ENCODE measurements at places on chromosomes 4 and X. TPM values are rescaled to one million over a fixed set of nuclear protein-coding genes. Genes with fewer than 3 reads are reported as not detected.

- DNase-seq = no peak
- no peak overlapping the region for H3K4me3 ChIP-seq
- H3K27me3 ChIP-seq = no peaks in the 10 kb centered on the region
- no peaks in the 10 kb centered on the region for H3K4me1 ChIP-seq
- peak overlapping the region; percentile 12 for H3K27ac ChIP-seq
Measured at GRCh38 chr4:38017609-38018008, 57.4 kb downstream of the PTTG2 start.

- no peaks in the 10 kb centered on the region for H3K27me3 ChIP-seq
- H3K4me1 ChIP-seq = no peaks in the 10 kb centered on the region
- H3K4me3 ChIP-seq = no peak overlapping the region
- no peak for DNase-seq
- no peak overlapping the region for H3K27ac ChIP-seq
Measured at GRCh38 chr4:91846233-91846632, 457.5 kb upstream of the GRID2 start.

- no peaks in the 10 kb centered on the region for H3K27me3 ChIP-seq
- H3K4me1 ChIP-seq = no peaks in the 10 kb centered on the region
- no peak overlapping the region for H3K27ac ChIP-seq
- H3K36me3 ChIP-seq = no peaks in the 10 kb centered on the region
Measured at GRCh38 chr4:111754003-111754402, 391.3 kb upstream of the FAM241A start.

DNA sequence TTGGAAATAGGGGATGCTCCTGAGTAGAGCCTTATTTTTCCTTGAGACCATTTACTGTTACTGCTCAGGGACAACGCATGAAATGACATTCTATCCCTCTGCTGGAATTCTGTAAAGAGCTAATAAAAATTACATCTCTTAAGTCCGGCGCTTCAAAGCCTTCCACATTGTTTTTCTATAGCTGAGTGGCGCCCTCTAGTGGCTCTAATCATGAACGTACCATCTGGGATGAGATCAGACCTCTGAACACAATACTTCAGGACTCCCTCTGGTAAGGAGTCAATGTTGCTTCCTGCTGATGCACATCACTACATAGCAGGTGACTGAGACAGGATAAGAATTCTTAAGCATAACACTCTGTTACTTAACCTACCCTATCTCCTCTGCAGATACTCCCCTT, 6.0 kb downstream of the HMGN5 start:
- H3K4me3 ChIP-seq = no peak overlapping the region
- peak; percentile 52 for DNase-seq
- H3K27me3 ChIP-seq = no peaks in the 10 kb centered on the region
- H3K27ac ChIP-seq = no peak overlapping the region
- no peaks in the 10 kb centered on the region for H3K36me3 ChIP-seq
- peaks cover 2% of the 10 kb centered on the region for H3K4me1 ChIP-seq

DNA sequence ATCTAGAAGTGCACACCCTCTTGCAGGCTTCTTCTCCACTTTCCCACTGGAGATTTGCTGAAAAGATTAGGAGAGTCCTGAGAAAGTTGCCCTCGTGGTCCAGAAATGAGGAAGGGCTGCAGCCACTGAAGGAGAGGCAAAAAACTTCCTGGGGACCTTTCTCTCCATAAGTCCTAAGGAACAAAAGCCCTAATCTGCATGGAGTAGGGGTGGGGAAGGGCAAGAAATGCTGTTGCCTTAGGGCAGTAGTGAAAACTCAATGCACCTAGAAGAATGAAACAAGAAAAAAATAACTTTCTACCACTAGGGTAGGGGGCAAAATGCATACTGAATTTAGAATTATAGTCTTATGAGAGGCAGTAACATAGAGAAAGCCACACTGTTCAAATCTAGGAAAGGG, 1408.8 kb downstream of the PCDH19 start:
- H3K27me3 ChIP-seq = no peaks in the 10 kb centered on the region
- H3K4me3 ChIP-seq = no peak overlapping the region
- no peaks in the 10 kb centered on the region for H3K36me3 ChIP-seq
- H3K27ac ChIP-seq = no peak overlapping the region
- no peaks in the 10 kb centered on the region for H3K4me1 ChIP-seq

GRCh38 chr4:158209825-158210807, at the start of gene TMEM144:
Gene TMEM144 (plus strand): TSS chr4:158210486. CDS start chr4:158212668, 2,182 bp downstream.
- no peaks in the 10 kb centered on the region for H3K27me3 ChIP-seq
- H3K27ac ChIP-seq = peak within 1 kb of the TSS; percentile 100
- peaks cover 10% of the 10 kb centered on the region for H3K36me3 ChIP-seq

DNA sequence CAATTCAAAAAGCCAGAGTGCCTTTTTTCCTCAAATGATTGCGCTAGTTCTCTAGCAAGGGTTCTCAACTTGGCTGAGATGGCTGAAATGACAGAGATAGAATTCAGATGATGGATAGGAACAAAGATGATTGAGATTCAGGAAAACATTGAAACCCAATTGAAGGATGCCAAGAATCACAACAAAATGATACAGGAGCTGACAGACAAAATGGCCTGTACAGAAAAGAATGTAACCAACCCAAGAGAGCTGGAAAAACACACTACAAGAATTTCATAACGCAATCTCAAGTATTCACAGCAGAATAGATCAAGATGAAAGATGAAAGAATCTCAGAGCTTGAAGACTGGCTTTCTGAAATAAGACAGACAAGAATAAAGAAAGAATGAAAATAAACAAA, 51.7 kb upstream of the MMAA start:
- no peak for DNase-seq
- no peaks in the 10 kb centered on the region for H3K27me3 ChIP-seq
- no peak overlapping the region for H3K4me3 ChIP-seq
- no peaks in the 10 kb centered on the region for H3K36me3 ChIP-seq
- no peaks in the 10 kb centered on the region for H3K4me1 ChIP-seq
- no peak overlapping the region for H3K27ac ChIP-seq

DNA sequence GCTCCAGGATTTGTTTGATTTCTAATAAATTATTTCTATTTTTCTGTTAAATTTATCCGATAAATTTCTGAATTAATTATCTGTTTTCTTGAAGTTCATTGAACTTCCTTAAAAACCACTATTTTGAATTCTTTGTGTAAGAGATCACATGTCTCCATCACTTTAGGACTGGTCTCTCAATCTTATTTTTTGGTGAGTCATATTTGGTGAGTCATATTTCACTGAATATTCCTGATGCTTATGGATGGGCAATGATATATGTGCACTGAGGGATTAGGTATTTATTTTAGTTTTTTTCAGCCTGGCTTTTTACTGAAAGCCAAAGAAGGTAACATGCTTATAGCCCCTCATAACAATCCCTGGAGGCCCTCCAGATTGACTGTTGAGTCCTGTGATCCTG, 48.5 kb upstream of the IL15 start:
- H3K27ac ChIP-seq = no peak overlapping the region
- DNase-seq = no peak
- no peak overlapping the region for H3K4me3 ChIP-seq
- H3K36me3 ChIP-seq = no peaks in the 10 kb centered on the region

GRCh38 chr4:146041139-146042004, 102.7 kb upstream of the ZNF827 start:
- H3K4me3 ChIP-seq = no peak overlapping the region
- no peaks in the 10 kb centered on the region for H3K4me1 ChIP-seq

DNA sequence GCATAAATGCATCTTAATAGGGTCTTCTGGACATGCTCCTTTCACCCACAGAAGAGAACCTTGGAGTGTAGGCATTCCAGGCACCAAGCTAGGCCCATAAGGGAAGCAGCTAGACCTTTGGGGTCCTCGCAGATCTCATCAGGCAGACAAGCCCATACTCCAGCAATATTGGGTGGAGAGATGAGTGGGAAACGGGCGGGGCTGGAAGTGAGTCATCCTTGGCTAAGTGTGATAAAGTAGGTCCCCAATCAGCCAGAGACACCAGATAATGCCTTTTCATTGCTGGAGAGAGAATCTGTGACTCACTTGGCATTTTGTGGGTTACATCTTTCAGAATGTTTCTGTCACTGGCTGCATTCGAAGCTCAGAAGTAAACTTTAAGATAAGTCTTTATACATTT, 133.3 kb upstream of the MBNL3 start:
- H3K36me3 ChIP-seq = no peaks in the 10 kb centered on the region
- peaks cover 12% of the 10 kb centered on the region for H3K27me3 ChIP-seq
- no peak overlapping the region for H3K27ac ChIP-seq
- no peak overlapping the region for H3K4me3 ChIP-seq

DNA sequence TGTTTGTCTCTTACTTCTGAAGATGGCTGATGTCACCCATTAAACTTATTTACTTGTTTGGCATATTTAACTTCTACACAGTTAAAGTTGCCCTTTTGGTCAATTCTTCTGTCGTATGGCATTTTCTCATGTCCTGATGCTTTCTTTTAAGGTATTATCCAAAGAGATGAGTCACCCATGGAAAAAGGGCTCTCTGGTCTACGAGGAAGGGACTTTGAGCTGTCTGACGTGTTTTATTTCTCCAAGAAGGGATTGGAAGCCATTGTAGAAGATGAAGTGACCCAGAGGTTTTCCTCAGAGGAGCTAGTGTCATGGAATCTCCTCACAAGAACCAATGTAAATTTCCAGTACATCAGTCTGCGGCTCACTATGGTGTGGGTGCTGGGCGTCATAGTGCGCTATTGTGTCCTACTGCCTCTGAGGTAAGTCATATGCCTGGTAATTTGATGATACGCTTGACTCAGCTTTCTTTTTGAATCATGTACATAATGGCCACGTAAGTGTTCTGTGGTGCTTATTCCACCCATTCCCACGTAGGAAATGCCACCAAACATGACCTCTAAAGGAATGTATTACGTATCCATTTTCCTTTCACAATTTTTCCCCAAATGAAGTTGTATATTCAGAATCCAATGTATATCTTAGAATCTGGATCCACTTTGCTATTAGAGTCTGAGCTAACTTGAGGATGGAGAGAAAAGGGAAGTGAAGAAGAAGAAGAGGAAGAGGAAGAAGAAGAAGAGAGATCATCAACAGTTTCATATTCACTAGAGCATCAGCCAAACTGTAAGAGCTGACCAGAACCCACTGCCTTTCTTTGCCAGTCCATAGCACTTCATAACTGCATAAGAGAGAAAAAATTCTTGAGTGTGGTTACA, 45.7 kb downstream of the GPAT3 start:
- H3K36me3 ChIP-seq = peaks cover 3% of the 10 kb centered on the region
- H3K27me3 ChIP-seq = no peaks in the 10 kb centered on the region
- H3K27ac ChIP-seq = peak overlapping the region; percentile 58
- peak; percentile 19 for DNase-seq
- H3K4me1 ChIP-seq = peaks cover 22% of the 10 kb centered on the region

- no peaks in the 10 kb centered on the region for H3K4me1 ChIP-seq
- H3K27me3 ChIP-seq = no peaks in the 10 kb centered on the region
- H3K4me3 ChIP-seq = no peak overlapping the region
- H3K27ac ChIP-seq = no peak overlapping the region
Measured at GRCh38 chrX:105314458-105314857, 94.0 kb upstream of the TEX13A start.

DNA sequence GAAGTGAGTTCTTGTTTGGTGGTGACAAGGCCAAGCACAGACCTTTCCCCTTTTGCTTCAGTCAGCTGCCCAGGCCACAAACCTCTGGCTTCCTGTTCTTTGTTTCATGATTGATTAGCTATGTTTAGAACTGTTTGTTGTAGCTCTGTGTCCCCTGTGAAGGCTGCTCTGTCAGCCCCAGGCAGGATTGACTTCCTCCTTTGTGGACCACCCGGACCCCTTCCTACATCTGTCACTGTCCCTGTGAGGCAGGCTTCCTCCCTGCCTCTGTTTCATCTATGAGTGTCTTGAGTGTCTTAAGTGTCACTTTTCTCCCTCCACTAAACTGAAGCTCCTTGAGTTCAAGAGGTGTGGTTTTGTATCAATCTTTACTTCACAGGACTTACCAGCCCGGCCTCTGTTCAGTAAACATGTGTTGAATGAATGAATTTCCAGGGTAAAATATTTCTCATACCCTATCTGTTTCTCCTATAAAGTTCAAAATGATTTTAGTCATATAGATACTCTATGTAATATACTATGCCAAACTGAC, 83.5 kb downstream of the ZNF674 start:
- H3K27ac ChIP-seq = no peak overlapping the region
- H3K4me3 ChIP-seq = no peak overlapping the region
- peaks cover 31% of the 10 kb centered on the region for H3K36me3 ChIP-seq
- H3K4me1 ChIP-seq = peaks cover 3% of the 10 kb centered on the region
- DNase-seq = no peak
- H3K27me3 ChIP-seq = no peaks in the 10 kb centered on the region

DNA sequence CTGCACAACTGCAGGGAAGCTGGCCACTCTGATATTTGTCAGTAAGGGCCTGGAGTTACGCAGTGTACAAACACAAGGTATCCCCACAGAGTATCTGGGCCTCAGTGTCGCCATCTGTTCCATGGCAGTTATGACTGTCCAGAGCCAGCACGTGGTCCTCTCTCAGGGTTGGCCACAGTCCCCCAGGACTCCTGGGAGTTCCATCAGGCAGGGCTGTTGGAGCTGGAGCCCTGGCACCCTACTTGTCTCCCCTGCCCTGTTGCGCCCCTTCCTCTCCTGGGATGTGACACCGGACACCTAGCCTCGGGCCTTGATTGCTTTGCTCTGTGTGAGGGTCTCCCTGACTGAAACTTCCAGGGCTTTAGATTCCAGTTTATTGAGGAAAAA, 8.4 kb downstream of the HTRA3 start:
- H3K27me3 ChIP-seq = no peaks in the 10 kb centered on the region
- no peak overlapping the region for H3K4me3 ChIP-seq
- DNase-seq = no peak
- H3K27ac ChIP-seq = no peak overlapping the region
- H3K4me1 ChIP-seq = peaks cover 9% of the 10 kb centered on the region

DNA sequence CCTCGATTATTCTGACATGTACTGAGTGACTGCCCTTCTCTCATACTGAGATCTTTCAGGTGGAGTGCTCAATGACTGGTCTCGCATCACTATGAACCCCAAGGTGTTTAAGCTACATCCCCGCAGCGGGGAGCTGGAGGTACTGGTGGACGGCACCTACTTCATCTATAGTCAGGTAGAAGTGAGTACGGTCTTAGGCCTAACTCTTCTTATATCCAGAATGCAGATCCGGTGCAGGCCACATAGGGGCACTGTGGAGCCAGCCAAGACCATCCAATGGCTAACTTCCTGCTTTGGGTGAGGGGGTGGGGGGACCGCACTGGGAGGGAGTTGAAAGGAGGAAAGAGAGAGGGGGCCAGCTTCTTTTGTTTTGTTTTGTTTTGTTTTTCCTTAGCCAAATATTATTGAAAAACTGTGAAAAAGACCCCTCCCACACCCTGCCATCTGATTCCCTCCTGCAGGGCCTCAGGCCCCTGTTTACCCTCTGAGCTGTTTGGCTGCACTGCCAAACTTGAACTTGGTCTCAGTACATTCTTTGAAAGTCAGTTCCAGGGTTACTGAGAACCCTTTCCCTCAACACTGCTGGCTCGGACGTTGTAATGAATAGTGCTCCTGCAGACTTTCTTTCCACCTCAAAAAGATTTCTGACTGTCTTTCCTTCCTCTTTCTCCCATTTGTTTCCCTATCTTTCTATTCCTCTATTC, 16.2 kb downstream of the AWAT2 start:
- H3K4me3 ChIP-seq = no peak overlapping the region
- H3K36me3 ChIP-seq = no peaks in the 10 kb centered on the region
- DNase-seq = no peak
- no peaks in the 10 kb centered on the region for H3K4me1 ChIP-seq

GRCh38 chr4:80751200-80751599, 279.3 kb upstream of the BMP3 start:
- H3K4me3 ChIP-seq = no peak overlapping the region
- H3K4me1 ChIP-seq = no peaks in the 10 kb centered on the region
- no peak for DNase-seq
- H3K27ac ChIP-seq = no peak overlapping the region
- no peaks in the 10 kb centered on the region for H3K27me3 ChIP-seq
- H3K36me3 ChIP-seq = no peaks in the 10 kb centered on the region

BST1 gene
- 140 TPM for polyA plus RNA-seq

GPRIN3 gene
- polyA plus RNA-seq = 3.3 TPM

PCDH10 gene
- not detected for polyA plus RNA-seq

SLC26A1 gene
- polyA plus RNA-seq = 0.32 TPM

MAGEB17 gene
- polyA plus RNA-seq = not detected
